ENCODE measurements at places on chromosomes 4 and X.

DNA sequence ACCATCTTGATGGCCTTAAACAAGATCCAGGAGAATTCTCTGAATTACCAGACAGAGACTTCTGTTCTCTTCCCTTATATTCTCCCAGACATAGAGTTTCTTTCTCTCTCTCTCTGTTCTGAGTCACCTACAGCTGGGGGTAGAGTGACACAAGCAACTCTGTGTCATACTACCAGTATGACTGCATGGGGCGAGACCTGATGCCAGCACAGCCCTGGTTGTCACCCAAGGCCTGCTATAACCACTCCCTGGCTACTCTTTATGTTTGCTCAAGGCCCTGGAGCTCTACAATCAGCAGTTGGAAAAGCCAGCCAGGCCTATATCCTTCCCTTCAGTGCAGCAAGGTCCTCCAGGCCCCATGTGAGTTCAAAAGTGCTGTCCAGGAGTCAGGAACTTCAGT, 114.2 kb upstream of the TENT5D start:
- no peak for DNase-seq

GRCh38 chr4:35164063-35164462, 1080.3 kb downstream of the ARAP2 start:
- DNase-seq = no peak

- DNase-seq = no peak
Measured at GRCh38 chr4:90152024-90152423, 24.8 kb downstream of the CCSER1 start.

- DNase-seq = no peak
Measured at GRCh38 chr4:38130884-38131283, 170.7 kb downstream of the PTTG2 start.

- no peak for DNase-seq
Measured at GRCh38 chr4:158458271-158458895, 63.3 kb upstream of the RXFP1 start.

DNA sequence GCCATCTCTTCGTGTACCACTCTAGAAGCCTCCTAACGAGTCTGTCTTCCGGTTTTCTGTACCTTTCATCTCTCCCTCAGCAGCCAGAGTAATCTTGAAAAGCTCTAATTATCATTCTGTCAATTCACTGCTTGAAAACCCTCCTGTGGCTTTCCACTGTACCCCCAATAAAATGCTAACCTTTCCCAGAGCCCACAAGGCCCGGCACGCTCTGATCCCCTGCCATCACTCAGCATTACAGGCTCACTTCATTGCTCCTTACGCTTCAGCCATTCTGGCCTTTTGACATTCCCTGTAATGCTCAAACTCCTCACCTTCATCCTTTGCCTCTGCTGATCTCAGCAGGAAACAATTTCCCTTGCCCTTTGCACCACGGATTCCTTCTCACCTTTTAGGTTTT, 112.9 kb downstream of the ARHGAP10 start:
- no peak for DNase-seq

DNA sequence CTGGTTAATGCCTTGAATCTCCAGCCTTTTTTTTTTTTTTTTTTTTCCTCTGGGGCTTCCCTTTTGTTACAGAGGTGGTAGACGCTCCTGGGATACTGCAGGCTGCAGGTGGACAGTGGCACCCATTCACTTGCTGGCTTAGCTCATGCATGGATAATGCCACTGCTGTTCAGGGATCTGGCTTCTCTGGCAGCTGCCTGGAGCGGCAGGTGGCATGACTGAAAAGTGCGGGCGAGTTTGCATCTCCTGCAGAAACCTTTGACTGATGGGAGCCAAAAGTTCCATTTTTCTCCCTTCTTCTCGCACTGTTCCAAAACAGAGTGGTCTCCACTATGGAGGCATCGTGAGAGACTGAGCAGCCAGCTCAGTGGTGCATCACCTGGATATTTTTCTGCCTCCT, 5.9 kb upstream of the STIM2 start:
- DNase-seq = no peak

GRCh38 chr4:47167081-47168035, 136.0 kb downstream of the GABRB1 start:
- DNase-seq = no peak
